ENCODE measurements at places on chromosomes 2 and 18.
A peak's percentile ranks its signal among the peaks of the same experiment; 100 is the strongest.

- no peak for DNase-seq
Measured at GRCh38 chr18:39365836-39366485, 1800.4 kb upstream of the CELF4 start.

GRCh38 chr18:24736662-24737330 is 276.4 kb downstream of the HRH4 start:
- DNase-seq = no peak

GRCh38 chr18:13235981-13236380 is 17.4 kb downstream of the LDLRAD4 start:
- no peak for DNase-seq

- no peak for DNase-seq
Measured at GRCh38 chr2:46697830-46698323, 217.7 kb downstream of the MCFD2 start.

DNA sequence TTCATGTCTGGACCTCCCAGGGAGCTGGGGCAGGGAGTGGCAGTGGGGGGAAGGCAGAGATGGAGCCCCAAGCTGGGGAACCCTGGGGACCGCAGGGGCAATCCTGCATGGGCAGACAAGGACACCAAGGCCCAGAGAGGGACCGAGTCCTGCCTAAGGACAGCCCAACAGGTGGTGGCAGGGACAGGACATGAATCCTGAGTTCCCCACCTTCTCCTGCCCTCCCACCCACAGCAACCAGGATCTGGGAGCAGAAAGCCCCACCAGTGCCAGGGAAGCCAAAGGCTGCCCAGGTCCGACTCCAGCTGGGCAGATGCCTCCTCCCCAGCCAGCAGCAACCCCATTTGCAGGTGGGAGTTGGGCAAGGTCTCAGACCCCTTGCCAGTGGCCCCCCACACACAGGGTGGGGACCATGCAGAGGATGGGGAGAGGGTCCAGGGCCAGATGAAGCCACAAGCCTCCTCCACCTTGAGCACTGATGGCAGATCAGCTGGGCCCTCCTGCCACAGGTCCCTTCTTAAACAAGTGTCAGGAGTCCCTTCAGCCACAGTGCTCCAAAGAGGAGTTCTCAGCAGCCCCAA is 6.3 kb downstream of the ADRA2B start:
- no peak for DNase-seq

DNA sequence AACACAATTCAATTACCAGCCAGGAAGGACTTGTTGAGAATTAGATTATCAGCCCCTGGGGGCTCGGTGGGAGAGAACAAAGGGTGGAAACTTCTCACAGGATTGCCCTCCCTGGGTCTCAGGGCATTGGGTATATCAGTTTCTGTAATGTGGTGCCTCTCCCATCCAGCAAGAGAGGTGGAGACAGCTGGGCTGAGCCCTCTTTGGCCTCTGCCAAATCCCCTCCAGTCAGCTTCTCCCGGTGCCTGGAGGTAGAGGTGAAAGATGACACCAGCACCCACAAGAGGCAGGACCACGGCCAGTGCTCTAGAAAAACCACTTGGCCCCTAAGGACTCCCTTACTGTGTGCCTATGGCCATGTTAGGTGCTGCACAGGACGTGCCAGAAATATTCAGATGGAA is 179.7 kb downstream of the HAUS1 start:
- DNase-seq = no peak

DNA sequence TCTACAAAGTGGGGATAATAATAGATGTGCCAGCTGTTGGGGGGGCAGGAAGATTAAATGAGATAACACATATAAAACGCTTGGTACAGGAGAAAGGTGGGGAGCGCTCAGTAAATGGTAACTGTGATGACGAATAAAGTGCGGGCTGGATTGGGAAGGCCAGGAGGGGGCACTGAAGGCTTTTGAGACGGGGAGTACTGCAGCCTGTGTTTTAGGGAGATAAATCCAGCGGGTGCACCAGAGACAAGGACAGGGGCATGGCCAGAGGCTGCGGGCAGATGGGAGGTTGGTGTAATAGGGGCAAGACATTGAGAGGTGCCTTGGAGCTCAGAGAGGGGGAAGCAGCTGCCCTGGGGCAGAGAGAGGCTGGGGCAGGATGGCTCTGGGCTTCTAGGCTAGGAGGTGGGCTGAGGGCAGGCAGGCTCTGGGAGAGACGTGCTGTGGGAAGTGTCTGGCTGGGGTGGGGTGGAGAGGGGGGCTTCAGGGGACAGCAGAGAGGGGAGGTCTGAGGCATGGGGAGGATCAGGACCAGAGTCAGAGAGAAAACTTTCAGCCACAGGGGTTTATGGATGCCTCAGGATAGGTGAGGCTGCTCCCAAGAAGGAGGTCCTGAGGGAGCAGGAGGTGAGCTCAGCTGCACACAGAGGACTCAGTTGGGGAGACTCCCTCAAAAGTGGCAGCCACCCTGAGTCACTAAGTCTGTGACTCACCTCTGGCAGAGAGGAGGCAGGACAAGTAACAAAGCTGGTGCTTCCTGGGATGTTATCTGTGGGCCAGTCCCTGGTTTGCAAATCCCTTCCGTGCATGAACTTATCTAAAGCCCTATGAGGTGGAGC is 18.8 kb downstream of the TEX44 start:
- peak; percentile 10 for DNase-seq

GRCh38 chr2:207087046-207087902 is 78.5 kb downstream of the KLF7 start:
- no peak for DNase-seq

DNA sequence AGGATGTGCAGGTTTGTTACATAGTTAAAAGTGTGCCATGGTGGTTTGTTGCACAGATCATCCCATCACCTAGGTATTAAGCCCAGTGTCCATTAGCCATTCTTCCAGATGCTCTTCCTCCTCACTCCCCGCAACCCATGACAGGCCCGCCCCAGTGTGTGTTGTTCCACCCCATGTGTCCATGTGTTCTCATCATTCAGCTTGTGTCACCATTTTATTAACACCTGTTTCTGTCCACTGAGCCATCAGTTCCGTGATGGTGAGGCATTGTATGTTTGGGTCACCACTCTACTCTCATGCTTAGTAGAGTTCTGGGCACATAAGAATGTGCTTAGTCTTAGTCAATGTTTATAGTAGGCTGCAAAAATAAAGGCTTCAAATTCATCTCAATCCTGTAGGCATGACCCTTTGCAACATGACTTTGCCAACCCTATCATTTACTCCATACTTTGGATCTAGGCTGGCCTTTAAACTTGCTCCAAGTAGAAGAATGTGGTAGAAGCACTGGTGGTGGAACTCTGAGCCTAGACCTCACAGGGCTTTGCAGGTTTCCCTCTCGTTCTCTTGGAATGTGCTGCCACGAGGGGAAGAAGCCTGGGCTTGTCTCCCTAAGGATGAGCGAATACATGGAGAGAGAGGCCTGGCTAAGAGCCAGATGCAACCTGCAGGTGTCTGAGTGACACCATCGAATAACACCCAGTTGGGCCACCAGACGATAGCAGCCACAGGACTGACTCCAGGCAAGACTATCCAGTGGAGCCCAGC is 161.5 kb downstream of the NAPG start:
- no peak for DNase-seq

DNA sequence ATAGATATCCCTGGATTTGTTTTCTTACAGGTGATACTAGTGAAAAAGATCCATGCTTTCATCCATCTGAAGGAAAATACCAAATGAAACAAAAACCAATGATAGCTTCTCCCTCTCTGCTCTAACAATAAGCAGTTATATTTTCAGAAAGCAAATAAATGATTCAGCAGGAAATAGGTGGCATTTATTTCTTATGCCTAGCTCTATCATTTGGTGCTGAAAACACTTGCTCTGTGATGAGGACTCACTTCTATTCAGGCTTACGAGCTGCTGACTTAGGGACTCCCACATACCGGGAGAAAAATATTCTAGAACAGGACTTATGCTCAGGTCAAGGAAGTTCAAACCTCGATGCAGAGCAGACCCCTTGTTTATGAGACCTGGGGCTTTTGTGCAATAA is 142.6 kb downstream of the SETBP1 start:
- no peak for DNase-seq

DNA sequence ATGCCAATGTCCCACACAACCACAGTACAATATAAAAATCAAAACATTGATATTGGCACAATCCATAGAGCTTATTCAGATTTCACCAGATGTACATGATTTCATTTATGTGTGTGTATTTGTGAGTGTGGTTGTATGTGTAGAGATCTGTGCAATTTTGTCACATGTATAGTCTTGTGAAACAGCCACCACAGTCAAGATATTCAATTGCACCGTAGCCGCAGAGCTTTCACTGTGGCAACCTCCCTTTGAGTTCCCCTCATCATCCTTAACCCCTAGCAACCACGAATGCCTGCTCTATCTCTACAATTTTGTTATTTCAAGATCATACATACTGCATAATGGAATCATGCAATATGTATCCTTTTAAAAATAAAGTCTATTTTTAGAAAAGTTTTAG is 391.3 kb downstream of the SETBP1 start:
- DNase-seq = no peak

- DNase-seq = peak; percentile 53
Measured at GRCh38 chr2:126971481-126972278, 73.0 kb downstream of the TEX51 start.

- DNase-seq = no peak
Measured at GRCh38 chr18:49626842-49627467, 65.1 kb downstream of the LIPG start.

DNA sequence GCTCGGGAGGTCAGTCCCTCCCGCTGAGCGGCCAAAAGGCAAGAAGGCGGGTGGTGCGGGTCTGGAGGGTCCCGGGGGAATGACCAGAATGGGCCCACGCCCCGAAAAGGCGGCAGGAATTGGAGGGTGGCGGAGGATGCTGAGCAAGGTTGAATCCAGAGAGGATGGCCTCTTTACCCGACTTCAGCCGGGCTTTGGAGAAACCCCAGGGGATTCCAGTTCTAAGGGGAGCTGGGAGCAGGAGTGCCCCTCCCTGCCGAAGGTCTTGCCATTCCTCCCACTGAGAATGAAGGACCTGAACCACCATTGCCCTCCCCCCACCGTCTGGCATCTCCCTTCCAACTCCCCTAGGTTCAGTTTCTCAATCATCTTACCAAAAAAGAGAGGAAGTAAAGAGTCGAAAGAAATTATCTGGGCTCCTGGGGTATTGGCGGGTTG is 38.9 kb upstream of the ATP6V1B1 start:
- DNase-seq = no peak
